ENCODE measurements at places on chromosomes 11 and 22. TPM values are rescaled to one million over a fixed set of nuclear protein-coding genes. Genes with fewer than 3 reads are reported as not detected.

GLYATL1 gene
- total RNA-seq: 0.09 TPM

GPR83 gene
- total RNA-seq: not detected

CDON gene
- 1.3 TPM for total RNA-seq

DNA sequence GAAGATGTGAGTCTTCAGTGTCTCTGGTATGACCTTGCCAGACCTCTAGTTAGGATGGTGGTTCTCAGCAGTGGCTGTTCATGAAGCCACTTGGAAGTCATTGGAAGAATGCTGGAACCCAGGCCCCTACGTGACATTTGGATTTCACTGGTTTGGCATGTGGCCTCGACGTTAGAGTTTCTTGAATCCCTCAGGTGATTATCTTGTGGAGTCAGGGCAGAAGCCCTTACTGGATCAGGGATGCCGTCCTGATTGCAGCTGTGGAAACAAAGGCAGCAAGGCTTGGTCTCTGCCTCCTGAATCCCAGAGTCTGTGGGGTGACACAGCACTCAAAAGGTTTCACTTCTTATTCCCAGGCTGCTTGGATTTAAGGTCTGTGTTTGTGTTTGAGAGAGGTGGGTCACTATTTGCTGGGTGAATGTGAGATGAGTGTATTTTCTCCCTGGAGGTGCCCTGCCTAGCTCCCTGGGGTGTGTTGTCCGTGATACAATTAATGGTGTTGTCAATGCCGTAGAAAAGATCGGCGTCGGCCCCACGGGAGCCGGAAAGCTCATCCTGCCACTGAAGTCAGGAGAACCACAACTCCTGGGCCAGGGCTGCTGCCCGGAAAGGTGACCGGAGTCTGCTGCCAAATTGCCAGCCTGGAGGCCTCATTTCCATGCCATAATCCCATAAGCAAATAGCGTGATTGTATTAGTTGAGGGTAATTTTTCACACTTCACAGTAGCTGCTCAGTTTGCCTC, 939.0 kb downstream of the BRD1 start:
- no peak overlapping the region for H3K27ac ChIP-seq
- no peak overlapping the region for H3K4me3 ChIP-seq
- H3K4me1 ChIP-seq: no peaks in the 10 kb centered on the region
- no peaks in the 10 kb centered on the region for H3K36me3 ChIP-seq
- H3K27me3 ChIP-seq: no peaks in the 10 kb centered on the region
- no peak for DNase-seq

- H3K27me3 ChIP-seq: no peaks in the 10 kb centered on the region
- no peak overlapping the region for H3K4me3 ChIP-seq
- no peaks in the 10 kb centered on the region for H3K4me1 ChIP-seq
- peaks cover 27% of the 10 kb centered on the region for H3K36me3 ChIP-seq
- DNase-seq: no peak
- H3K27ac ChIP-seq: no peak overlapping the region
These were observed 77.4 kb downstream of the HIPK3 start for GRCh38 chr11:33334627-33335026.

DNA sequence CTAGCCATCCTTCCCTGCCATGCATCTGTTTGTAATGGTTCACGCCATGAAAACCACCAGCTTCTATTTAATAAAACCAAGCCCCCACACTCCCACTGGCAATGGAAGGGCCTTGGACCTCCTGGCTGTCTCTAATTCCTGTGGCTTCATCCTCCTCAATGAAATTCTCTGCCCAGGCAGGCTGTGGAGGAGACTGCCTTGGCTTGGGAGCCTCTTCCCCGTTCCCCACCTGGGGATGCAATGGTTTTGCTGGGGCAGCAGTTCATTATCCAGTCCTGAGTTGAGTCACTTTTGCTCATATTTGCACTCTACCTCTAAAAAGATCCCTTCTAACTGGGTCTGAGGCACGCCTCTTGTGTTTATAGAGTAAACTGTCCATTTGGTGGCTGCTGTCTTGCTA, 515.8 kb downstream of the NTM start:
- no peaks in the 10 kb centered on the region for H3K27me3 ChIP-seq
- DNase-seq: no peak
- H3K36me3 ChIP-seq: no peaks in the 10 kb centered on the region
- no peak overlapping the region for H3K4me3 ChIP-seq
- H3K4me1 ChIP-seq: peaks cover 59% of the 10 kb centered on the region

- no peak overlapping the region for H3K4me3 ChIP-seq
- no peak overlapping the region for H3K27ac ChIP-seq
- H3K4me1 ChIP-seq: no peaks in the 10 kb centered on the region
- H3K36me3 ChIP-seq: no peaks in the 10 kb centered on the region
- H3K27me3 ChIP-seq: no peaks in the 10 kb centered on the region
These were observed 74.7 kb downstream of the SC5D start for GRCh38 chr11:121367001-121367843.

DNA sequence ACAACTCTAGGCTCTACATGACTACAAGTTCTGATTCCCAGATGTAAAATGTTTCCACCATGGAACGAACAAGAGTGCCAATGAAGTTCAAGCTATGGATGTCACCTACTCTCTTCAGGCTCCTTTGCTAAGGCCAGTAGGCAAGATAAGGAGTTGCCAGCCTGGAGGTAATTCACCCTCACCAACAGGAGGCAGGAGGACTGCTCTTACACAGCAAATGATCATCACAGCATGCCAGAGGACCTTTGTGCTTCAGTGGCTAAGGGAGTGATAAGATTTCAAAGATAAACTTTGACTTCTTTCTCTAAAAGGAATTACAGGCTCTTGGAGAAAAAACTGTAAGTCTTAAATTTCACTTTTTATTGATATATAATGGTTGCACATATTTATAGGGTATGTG, 54.1 kb upstream of the SLC36A4 start:
- no peaks in the 10 kb centered on the region for H3K27me3 ChIP-seq
- no peak overlapping the region for H3K4me3 ChIP-seq
- no peak for DNase-seq
- no peaks in the 10 kb centered on the region for H3K4me1 ChIP-seq
- no peaks in the 10 kb centered on the region for H3K36me3 ChIP-seq

DNA sequence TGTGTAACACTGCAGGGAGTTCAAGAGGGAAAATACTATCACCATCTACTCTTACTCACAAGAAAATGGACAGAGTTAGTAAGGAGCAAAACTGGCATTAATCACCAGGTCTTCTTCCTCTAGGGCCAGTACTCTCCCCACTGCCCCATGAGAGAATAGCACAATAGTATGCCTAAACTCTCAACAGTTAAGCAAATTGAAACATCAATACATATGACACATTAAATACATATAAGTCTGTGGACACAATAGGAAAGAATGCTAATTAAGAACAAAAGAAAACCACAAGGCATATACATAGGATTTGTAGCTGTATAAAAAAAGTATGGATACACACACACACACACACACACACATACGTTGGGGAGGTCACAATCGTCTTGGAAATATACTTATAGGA, 197.9 kb upstream of the BDNF start:
- no peak for DNase-seq
- no peaks in the 10 kb centered on the region for H3K27me3 ChIP-seq
- H3K4me1 ChIP-seq: peaks cover 7% of the 10 kb centered on the region
- no peak overlapping the region for H3K27ac ChIP-seq
- H3K36me3 ChIP-seq: no peaks in the 10 kb centered on the region

- H3K27ac ChIP-seq: no peak overlapping the region
- no peaks in the 10 kb centered on the region for H3K27me3 ChIP-seq
- H3K4me1 ChIP-seq: peaks cover 14% of the 10 kb centered on the region
- no peak for DNase-seq
- H3K36me3 ChIP-seq: no peaks in the 10 kb centered on the region
These were observed 5.6 kb upstream of the MS4A7 start for GRCh38 chr11:60372767-60373166.

All from SJSA1 (cell line).